ENCODE measurements at places on chromosomes 1 and 21.

DNA sequence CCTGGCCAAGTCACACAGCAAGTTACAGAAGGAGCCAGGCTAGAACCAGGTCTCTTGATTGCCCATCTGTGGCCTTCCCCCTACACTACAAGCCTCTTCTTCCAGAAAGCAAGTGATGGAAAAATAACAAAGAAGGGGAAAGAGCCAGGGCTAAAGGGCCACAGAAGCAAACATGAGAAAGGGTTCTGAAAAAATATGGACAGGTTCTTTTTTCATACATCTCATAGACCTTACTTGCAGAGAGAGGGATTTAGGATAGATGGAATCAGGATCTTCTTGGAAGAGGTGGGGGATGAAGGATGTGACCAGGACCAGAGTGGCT, 3.2 kb downstream of the RHBG start:
- no peak for DNase-seq

DNA sequence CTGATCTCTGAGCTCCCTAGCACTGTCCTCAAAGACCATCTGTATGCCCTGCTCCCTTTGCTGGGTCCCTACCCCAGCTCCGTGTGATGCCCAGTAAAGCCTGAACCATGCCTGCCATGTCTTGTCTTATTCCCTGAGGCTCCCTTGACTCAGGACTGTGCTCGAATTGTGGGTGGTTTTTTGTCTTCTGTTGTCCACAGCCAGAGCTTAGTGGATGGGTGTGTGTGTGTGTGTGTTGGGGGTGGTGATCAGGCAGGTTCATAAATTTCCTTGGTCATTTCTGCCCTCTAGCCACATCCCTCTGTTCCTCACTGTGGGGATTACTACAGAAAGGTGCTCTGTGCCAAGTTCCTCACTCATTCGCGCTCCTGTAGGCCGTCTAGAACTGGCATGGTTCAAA, 5.7 kb downstream of the GSTM5 start:
- no peak for DNase-seq

DNA sequence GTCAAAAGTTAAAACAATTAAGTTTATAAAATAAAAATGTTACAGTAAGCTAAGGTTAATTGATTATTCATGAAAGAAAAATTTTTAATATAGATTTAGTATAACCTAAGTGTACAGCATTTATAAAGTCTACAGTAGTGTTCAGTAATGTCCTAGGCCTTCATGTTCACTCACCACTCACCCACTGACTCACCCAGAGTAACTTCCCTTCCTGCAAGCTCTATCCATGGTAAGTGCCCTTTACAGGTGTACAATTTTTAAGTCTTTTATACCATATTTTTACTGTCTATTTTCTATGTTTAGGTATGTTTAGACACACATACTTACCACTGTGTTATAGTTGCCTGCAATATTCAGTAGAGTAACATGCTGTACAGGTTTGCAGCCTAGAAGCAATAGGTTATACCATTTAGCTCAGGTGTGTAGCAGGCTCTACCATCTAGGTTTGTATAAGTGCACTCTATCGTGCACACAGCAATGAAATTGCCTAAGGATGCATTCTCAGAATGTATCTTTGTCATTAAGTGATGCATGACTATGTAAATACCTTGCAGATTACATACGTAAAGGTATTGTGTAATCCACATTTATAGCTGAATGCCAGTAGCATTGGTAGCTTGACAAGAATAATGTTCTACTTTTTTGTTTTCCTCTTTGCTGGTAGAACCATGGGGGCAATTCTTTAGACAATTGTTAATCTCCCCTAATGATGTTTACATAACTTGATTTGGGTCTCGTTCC, 35.7 kb upstream of the GPR88 start:
- DNase-seq, result no peak

- no peak for DNase-seq
Observed at GRCh38 chr1:206856674-206857464, 8.6 kb upstream of the IL20 start.

GRCh38 chr1:203906932-203907331, 45.5 kb downstream of the SNRPE start:
- DNase-seq, result no peak

DNA sequence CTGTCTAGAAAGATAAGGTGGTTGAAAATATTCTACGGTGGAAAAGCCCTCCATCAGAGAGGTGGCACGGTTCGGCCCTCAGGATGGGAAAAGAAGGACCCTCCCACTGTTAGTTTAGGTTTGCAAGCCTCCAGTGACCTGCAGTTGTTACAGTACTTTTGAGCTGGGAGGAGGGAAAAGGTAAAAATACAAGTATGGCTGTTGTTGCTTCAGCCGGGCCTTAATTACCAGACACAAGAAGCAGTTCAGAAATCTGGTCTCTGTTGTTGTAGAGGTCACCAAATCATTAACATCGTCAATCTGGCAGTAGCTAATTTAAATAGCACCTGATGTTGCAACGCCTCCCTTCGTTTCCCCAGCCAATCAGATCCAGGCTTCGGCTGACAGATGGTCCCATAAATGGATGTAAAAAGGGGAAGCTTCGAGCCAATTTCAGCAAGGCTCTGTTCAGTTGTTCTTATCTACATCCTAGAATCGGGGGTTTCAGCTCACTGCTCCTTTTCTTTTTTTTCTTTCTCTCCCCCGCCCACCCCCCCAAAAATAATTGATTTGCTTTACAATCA, at the start of gene ELAVL4:
TSS of gene ELAVL4 (plus strand) at position 424 of the 563 bp plus-strand sequence. CDS start 270 bp downstream, outside the sequence.
- no peak for DNase-seq

DNA sequence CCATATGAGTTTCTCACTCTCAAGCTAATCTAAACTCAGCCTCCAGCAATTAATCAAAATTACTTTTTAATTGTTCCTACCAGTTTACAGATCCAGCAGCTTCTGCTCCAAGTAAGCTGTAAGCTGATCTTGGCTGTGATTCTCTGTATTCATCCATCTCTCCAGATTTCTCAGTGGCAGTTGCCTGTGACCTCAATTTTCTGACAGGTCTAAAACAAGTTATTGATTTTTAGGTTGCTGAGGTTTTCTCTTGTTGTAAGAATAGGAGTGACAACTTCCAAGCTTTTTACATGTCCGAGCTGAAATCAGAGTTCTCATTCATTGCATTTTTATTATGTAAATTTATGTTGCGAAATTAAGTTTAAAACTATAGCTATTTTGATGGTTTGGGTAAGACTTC, 1044.4 kb downstream of the PLA2G4A start:
- DNase-seq, result no peak

DNA sequence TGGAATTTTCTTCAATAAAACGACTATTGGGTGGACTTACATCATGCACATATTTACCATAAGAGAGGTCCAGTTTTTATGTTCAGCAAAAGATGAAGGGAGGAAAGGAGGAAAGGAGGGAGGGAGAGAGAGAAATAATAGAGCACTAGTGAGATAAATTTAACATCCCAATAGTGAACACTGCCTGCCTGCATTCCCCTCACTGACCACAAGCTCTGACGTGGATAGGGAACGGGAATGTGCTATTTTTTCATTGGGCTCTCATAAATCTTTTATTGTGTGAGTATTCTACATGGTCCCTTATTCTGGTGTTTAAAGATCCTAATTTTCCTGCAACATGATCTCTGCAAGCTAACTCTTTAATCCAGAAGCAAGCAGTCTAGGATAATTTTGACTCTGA, 82.1 kb downstream of the TTC3 start:
- DNase-seq, result no peak

- no peak for DNase-seq
Observed at GRCh38 chr1:175968486-175969172, 225.2 kb upstream of the TNR start.

DNA sequence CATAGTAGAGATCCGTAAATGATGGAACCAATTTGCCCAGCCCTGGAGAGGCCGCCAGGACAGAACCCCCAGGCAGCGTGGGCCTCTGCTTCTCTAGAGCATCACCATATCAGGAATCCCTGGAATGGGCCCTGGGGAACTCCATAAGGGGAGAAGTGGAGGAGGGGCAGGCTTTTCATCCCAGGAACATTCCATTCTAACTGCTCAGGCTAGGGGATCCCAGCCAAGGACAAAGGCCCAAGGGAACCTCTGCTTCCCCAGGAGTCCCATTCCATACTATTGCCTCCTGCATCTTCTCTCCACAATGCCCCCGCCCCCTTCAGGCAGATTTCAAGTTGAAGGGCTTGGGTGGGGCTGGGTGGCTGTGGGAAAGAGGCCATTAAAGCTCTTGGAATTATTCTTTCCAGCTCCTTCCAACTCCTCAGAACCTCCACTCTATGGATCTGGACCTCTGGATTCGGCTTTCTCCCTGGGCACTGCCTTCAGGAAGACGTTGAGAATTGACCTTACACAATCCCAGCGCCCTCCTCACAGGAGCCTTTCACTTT, 6.0 kb downstream of the TRNP1 start:
- no peak for DNase-seq

DNA sequence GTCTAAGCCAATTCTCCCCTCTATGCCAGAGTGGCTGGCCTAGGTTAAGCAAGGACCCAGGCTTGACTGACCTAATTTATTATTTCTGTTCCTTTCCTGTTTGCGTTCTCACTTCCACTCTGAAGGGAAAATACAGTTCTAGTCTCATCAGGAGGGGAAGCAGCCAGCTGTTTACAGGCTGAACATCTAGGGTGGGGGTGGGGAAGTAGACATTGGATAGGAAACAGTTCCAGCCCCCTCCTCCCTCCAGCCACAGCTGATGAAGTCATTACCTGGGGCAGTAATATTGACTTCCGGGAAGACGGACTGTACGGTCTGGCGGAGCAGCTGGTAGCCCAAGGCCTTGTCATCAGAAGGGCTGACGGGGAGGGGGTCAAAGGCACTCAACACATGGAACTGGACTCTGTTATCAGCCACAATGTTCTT, 17.6 kb downstream of the PM20D1 start:
- DNase-seq, result no peak

GRCh38 chr1:6859415-6860343, 74.4 kb downstream of the CAMTA1 start:
- no peak for DNase-seq

- no peak for DNase-seq
Observed at GRCh38 chr1:20061866-20062265, 8.1 kb upstream of the PLA2G5 start.

DNA sequence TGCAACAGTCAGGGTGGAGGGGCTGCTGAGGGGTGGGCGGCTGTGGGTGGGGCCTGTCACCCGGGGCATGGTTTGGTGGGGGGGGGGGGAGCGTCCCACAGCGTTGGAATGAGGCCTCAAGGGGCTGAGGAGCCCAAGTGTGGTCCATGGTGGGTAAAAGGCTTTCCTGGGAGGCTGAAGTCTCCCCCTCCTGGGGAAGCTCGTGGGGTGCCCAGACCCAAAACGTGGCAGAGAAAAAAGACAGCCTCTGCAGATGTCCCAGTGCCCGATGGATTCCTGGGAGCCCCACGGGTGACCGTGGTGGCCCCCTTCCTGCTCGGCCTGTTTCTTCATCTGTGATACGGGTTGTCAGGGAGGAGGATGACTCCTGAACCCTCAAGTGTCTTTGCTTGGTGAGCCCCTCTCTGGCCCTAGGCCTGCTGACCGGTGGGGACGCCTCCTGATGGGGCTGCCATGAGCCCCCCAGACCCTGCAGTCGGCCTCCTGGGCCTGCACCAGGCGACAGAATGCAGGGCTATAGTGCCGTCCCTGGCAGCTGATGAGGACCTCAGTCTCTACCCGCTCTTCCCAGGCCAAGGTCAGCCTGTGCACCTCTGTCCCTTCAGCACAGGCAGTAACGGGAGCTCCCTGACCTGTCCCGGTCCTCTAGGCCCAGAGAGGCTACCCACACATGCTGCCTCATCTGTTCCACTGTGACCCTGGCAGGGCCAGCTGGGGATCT, 1.1 kb downstream of the OBSCN start:
- DNase-seq, result no peak

- no peak for DNase-seq
Observed at GRCh38 chr1:22788254-22788661, 77.6 kb downstream of the EPHB2 start.

- no peak for DNase-seq
Observed at GRCh38 chr1:91098299-91098906, 76.6 kb upstream of the ZNF644 start.

GRCh38 chr1:27572679-27573426, 31.1 kb downstream of the AHDC1 start:
- DNase-seq, result no peak

- DNase-seq, result no peak
Observed at GRCh38 chr1:175136246-175136645, 56.3 kb downstream of the KIAA0040 start.

GRCh38 chr1:2125350-2126211, 69.0 kb downstream of the FAAP20 start:
- no peak for DNase-seq

DNA sequence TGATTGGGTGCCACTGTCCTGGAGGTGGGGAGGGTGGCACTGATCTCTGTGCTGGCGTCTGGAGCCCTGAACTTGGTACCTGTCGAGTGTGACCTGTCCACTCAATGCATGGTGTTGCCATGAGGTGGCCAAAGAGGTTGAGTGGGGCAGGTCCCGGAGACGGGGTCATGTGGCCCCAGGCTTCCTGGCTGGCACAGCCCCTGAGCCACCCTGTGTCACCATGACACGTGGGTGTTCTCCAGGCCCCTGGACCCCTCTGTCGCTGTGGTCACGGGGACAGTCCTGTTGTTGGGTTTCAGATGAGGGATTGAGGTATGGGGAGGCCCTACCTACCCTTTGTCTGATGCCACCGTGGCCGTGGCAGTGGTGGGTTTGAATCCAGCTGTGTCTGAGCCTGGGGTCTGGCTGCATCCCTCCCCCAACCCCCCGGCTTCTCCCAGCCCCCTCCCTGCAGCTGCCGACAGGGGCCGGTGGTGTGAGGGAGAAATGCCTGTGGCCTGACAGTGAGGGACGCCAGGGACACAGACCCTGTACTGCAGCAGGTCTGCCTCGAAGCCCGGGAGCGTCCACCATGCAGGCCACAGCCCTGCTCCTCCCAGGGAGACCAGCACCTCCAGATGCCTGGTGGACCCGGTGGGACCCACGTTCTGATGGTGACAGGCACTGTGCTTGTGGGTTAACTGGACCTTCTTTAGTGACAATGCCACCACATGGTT, 12.0 kb downstream of the TRPM2 start:
- DNase-seq, result no peak

- no peak for DNase-seq
Observed at GRCh38 chr21:43819511-43820405, 30.4 kb downstream of the RRP1 start.

GRCh38 chr1:226274138-226274537, 34.8 kb downstream of the LIN9 start:
- no peak for DNase-seq

GRCh38 chr1:85406887-85407533, 57.9 kb downstream of the DDAH1 start:
- no peak for DNase-seq

DNA sequence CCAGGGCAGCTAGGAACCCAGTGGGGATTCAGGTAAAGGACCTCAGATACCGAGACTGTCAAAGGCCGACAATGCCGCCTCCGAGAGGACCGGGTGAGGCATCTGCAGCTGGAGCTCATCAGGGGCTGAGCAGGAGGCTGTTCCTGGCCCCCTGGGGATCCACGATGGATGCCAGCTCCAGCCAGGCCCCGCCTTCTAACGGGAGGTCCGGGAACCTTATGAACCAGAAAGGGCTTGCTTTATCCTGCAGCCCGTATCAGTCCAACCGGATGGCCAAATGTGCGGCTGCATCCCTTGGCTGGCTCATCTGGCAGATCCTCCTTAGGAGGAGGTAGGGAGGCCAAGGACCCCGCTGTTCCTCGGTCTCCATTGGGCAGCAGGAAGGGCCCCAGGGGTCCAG, 32.0 kb downstream of the SLC45A1 start:
- DNase-seq, result no peak

Data from GM12892 (cell line).